ENCODE measurements at places on chromosomes 2 and 18.

- DNase-seq = no peak
Measured at GRCh38 chr2:110124939-110125691, 9.5 kb upstream of the MALL start.

DNA sequence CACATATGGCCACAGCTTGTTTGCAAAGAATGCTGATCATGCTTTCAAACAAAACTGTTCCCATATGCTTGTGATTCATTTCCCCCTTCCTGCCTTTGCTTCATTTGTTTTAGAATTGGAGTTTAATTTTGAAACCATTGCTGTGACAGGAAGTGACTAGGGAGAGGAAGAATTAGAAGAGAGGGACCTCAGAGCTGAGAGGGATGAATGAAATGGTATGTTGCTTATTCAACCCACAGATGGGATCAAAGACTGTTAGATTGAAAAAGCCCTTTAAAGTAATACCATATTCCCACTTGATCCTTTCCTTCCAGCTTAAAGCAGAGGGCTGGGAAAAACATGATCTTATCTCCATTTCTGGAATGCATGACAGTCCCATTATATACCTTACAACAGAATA lies 106.2 kb upstream of the RNF152 start:
- peak; percentile 66 for DNase-seq

- DNase-seq = no peak
Measured at GRCh38 chr2:9430316-9431293, 7.2 kb downstream of the CPSF3 start.

GRCh38 chr2:60029566-60029883 lies 523.9 kb downstream of the BCL11A start:
- DNase-seq = no peak

DNA sequence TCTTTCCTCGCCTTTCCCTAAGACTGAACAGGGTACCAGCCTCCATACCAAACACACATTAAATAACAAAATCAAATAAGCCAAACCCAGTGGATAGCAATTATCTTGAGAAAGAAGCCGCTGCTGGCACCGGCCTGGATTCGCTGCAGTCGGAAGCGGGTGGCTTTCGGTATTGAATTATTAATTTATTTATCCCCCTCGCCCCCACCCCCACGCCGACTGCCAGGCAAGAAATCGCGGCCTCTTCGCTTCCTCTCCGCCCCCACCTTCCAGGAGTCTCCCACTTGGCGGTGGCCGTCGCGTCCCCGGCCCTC lies 370 bp upstream of the ZNF804A start:
- DNase-seq = no peak
